Stimulated activated CD8-positive, alpha-beta memory T cell treated with anti-CD3 and anti-CD28 coated beads, Interleukin-2, amount 100 ng/mL, for 48 hours (primary cell): ENCODE measurements at places on chromosomes 6 and 20.

DNA sequence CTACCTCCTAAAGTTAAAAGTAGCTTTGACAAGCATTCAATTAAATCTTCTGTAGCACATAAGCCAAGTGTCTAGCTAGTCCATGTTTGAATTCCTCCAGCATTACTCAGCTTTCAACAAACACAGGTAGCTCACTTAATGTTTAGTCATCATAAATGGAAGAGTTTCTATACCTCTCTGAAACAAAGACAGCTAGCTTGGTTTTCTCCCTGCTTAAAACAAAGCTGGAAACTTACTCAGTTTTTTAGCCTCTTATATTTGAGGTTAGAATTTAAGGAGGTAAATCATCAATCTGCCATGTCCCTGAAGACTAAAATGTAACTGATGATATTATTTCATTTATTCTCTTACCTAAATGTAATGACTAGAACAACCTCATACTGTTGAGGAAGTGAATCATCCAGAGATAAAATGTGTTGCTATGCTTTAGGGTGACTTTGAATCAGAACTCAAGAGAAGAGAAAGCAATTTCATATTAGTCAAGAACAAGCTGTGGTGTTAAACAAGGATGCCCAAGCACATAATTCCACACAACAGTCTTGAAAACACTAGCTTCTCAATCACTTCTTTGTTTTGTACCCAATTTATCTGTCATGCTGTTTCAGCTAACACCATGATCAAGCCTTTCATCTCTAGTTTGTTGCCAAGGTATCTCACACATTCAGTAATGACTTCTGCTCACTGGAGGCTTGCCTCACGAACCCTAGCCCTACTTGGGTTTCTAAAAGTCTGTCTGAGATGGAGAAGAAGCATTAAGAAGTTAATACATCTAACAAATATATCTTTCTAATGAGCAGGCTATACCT is 251.9 kb downstream of the EPM2A start:
- no peak for DNase-seq

DNA sequence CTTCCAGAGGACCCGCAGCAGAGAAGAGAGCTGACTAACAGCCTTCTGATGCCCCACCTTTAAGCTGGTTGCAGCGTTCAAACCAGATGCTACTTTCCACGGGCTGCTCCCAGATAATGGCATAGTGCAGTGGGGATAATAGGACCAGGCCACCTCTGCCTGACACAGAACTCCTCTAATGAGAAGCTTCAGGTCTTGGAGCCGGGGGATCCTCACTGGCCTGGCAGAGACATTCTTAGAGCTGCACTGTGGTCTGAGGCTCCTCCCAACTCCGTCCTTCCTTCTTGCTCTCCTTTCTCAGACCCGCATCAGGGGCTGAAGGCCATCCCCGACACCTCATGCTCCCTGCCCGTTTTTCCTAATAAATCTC is 206.6 kb upstream of the MARCKS start:
- no peak for DNase-seq

DNA sequence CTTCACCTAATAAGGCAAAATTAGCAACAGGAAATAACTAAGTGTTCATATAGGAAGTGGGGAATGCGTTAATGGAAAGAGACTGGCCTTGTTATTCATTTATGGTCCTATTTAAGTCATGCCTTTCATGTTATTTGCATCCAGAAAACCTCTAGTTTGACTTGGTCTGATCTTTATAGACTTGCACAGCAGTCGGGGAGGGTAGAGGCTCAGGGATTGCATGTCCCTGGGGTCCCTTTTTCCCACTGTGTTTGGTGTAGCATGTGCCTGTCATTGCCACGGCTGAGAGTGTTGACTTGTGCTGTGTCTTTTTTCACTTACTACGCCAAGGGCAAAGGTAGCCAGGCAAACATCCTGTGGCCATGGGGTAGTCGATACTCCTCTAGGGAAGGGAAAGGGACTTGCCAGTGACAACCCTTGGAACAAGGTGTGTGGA is 105.4 kb upstream of the RIN2 start:
- no peak for DNase-seq

DNA sequence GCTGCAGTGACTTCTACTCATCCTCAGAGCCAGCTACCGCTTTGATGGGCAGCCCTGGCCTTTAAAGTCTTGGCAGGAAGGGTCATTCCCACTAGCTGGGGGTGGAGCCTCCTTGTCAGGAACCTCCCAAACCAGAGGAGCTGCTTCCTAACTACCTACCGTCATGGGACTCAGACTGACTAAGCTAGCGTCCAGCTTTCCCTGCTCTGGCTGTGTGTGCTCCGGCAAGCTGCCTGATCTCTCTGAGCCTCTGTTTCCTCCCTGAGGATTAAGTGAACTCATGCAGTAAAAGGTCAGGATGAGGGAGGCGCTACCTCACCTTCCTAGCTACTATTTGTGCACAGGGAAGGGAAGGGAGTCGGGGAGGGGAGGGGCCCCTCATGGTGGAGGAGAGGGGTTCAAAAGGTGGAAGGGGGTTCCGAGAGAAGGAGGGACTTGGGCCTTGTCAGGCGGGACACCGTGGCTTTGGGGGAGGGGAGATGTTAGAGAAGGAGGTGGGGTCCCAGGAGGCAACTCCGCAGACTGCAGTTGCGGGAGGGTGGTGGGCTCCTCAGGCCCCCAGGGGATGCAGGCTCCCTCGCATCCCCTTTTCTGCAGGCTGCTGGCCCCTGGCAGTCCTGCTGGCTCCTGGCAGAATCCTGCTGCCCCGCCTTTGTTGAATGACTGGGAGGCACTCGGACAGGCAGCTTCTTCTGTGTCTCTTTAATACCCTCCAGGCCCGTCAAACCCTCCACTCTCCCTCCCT is 9.8 kb downstream of the DUSP15 start:
- no peak for DNase-seq

DNA sequence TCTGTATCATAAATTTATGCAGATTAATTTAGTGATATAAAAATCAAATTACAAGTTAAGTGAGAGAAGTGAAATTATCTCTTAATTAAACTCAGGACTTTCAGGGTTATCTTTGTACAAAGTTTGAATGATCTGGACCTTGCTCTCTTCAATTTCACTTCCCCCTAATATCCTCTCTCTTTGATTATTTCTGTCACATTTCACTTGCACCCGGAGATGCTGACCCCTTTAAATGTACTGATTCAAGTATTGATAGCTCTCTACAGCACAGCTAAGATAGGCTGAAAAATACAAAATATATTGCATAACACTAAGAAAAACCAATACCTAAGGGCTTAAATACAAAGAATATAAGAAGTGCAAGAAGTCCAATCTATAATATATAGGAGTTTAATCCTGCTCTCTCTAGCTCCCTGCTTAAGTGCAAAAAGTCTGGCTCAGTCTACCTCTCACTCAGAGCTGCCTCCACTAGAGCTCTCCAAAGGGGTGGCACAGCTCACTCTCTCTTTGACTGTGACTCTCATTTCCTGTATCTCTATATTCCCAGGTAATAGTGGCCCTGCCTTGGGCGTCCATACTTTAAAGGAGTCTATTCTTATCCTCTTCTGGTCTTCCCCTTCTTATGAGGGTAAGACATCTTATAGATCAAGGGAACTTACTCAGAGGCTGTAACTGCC is 588.4 kb downstream of the RFPL4B start:
- no peak for DNase-seq

DNA sequence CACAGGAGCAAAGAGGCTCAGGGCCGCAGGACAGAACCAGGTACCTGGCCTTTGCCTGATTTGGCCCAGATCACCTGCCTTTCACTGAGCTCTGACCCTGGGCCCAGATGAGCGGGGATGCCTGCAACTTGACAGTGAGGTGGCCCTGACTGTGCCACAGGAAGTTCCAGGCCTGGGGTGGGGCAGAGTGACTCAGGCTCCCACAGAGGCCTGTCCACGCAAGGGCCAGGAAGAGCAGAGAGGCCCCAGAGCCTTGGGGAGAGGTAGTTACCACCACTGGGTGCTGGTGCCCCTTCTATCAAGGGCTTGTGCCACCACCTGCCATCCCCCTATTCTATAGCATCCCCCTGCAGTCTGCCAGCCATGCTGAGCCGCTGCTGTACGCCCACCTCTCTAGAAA is 4.1 kb upstream of the NOL4L start:
- DNase-seq: no peak

GRCh38 chr6:67331304-67331703 is 1303.8 kb upstream of the ADGRB3 start:
- no peak for DNase-seq

- DNase-seq: no peak
Measured at GRCh38 chr20:14777591-14777990, 440.2 kb upstream of the FLRT3 start.

DNA sequence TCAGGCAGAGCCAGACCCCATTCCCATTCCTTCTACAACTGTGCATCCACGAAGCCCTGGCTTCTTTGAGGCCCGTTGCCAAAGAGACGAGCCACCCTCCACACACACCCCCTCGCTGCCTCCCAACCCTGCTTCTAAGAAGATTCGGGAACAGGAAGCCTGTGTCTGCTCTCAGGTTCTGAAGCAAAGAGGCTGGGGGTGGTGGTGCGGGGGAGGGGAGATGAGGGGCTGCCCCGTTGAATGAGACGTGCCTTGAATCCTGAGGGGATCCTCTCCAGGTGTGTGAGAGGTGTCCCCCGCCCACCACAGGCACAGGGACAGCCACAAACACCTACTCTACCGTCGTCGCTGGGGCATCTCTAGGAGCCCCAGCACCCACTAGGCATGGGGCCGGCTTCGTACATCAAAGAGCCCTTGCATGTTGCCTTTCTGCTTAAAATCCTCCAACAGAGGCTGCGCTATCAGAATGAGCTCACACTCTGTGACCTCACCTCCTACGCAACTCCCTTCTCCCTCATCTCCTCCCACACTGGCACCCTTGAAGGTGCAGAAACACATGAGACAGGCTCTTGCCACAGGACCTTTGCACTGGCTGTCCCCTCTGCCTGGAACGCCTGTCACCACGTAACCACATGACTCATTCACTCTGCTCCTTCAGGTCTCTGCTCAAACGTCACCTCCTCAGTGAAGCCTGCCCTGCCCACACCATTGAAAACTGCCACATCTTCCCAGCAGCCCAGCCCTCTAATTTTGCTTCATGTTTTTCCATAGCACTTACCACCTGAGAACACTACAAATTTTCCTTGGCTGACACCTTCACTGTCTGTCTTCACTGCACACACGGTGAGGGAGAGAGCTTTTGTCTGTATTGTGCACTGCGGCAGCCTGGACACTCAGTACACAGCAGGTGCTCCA is 58.5 kb downstream of the PREX1 start:
- peak; percentile 82 for DNase-seq

- no peak for DNase-seq
Measured at GRCh38 chr20:38514185-38514584, 41.5 kb downstream of the RALGAPB start.

- no peak for DNase-seq
Measured at GRCh38 chr6:129493354-129493902, 216.5 kb downstream of the ARHGAP18 start.

GRCh38 chr6:17820055-17820454 is 113.3 kb upstream of the NUP153 start:
- DNase-seq: no peak

DNA sequence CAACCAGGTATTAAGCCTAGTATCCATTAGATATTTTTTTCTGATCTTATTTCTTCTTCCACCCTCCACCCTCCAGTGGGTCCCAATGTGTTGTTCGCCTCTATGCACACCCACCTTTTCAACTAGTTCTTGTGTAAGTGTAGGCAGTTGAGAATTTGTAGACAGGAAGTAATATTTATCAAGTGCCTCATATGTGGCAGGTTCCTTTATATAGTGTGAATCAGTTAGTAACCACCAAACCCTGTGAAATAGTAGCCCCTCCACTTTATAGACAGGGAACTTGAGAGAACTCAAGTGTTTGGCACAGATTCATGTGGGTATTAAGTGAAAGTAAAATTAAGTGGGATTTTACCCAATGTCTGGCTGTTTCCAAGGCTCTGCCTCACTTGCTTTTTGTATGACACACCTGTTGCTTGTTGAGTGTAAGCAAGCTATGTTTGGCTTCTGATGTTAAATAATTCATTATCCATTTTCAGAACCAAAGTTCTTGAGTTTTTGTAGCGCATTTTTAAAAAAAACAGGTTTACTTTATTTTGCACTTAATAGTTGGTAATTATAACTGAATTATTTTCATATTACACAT is 24.8 kb downstream of the AFDN start:
- no peak for DNase-seq

DNA sequence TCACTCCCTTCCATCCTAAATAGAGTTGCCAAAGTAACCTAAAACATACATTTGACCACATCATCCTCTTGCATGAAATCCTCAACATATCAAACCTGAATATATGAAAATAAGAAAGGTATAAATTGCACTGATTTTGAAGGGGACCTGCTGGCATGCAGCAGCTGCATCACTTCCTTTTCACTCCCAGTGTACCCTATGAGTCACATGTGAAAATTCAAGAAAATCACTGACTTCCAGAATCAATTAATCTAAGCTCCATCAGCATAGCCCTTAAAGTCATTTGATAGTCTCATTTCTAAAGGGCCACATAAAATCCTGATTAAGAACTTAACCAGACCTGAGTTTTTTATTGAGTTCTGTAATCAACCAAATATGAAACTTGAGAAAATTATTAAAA is 24.3 kb downstream of the SNX14 start:
- DNase-seq: no peak

DNA sequence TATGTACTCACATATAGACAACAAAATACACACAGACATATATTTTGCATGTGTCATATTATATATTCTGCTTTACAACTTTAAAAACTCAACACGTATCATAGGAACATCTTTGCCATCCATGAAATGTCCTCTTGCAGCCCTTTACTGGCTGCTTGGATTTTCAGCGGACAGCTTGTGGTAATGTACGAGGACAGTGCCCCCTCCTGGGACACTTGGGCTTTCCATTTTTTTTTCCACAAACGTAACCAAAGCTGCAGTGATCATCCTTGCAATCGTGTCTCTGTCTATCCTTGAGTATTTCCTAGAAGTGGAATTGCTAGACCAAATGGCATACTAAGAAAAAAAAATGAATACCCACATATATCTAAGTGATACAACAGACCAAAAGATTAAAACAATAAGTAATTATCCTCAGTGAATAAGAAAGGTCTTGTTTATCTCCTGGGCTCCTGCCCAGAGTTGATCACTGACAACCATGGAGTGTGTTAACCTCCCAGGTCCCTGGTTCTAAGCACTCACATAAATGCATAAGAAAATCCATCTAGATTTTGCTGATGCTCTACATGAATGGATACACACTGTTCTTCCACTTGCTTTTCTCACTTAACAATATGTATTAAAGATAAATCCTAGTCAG is 18.1 kb downstream of the BPI start:
- no peak for DNase-seq
